ENCODE measurements at places on chromosomes 12 and 14. TPM values are rescaled to one million over a fixed set of nuclear protein-coding genes. Genes with fewer than 3 reads are reported as not detected.

Gene KRT6C
- total RNA-seq: not detected

Gene KRT85
- not detected for total RNA-seq

Gene EXOC3L4
- total RNA-seq: 0.21 TPM

Gene DHRS2
- 1.1 TPM for total RNA-seq

Gene MAP1LC3B2
- total RNA-seq: 2.8 TPM

Gene KRT73
- total RNA-seq: not detected

Gene OR6C4
- total RNA-seq: not detected

Gene RPS6KL1
- total RNA-seq: 5.4 TPM

Gene SPRYD4
- 2.3 TPM for total RNA-seq

Gene TSPAN9
- total RNA-seq: 22.4 TPM

Gene DCTN2
- total RNA-seq: 98.2 TPM

Gene RNASE8
- total RNA-seq: not detected

Gene PMCH
- total RNA-seq: not detected

Gene POTEG
- total RNA-seq: not detected

Gene TAS2R10
- 0.10 TPM for total RNA-seq

Gene B3GNT4
- 0.45 TPM for total RNA-seq

Gene KLHDC2
- 102 TPM for total RNA-seq

Gene KERA
- not detected for total RNA-seq

Gene SNRPF
- 33.2 TPM for total RNA-seq

Gene WIF1
- 0.07 TPM for total RNA-seq

Gene A2M
- total RNA-seq: 0.37 TPM

Gene SLC8A3
- total RNA-seq: 0.35 TPM

Gene ASPG
- total RNA-seq: 2.9 TPM

Gene RNASE4
- total RNA-seq: 15.8 TPM

Gene THTPA
- total RNA-seq: 14.0 TPM

Gene ASCL1
- total RNA-seq: not detected

Gene TBX3
- total RNA-seq: 0.30 TPM

Gene CMTM5
- 0.14 TPM for total RNA-seq
